ENCODE measurements at places on chromosomes 1 and 21.

DNA sequence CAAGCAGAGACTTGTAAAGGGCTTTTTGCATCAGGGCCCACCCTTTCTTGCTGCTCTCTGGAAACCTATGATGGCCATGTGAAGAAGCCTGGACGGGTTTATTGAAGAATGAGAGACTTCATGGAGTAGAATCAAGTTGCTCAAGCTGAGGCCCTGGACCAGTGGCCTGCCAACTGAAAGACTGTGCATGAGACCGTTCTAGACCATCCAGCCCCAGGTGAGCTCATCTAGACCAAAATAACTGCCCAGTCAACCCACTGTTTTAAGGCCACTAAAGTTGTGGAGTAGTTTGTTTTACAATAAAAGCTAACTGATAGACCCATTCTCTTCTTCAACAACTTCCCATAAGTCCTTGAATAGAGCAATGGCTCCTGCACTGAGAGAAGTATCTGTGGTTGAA, 11.8 kb upstream of the ENAH start:
- no peak for DNase-seq

GRCh38 chr1:63958556-63958955, 184.7 kb downstream of the ROR1 start:
- DNase-seq, result no peak

- DNase-seq, result no peak
Observed at GRCh38 chr1:30872033-30872947, 36.3 kb downstream of the SDC3 start.

GRCh38 chr1:185601189-185601588, 133.0 kb upstream of the HMCN1 start:
- no peak for DNase-seq

DNA sequence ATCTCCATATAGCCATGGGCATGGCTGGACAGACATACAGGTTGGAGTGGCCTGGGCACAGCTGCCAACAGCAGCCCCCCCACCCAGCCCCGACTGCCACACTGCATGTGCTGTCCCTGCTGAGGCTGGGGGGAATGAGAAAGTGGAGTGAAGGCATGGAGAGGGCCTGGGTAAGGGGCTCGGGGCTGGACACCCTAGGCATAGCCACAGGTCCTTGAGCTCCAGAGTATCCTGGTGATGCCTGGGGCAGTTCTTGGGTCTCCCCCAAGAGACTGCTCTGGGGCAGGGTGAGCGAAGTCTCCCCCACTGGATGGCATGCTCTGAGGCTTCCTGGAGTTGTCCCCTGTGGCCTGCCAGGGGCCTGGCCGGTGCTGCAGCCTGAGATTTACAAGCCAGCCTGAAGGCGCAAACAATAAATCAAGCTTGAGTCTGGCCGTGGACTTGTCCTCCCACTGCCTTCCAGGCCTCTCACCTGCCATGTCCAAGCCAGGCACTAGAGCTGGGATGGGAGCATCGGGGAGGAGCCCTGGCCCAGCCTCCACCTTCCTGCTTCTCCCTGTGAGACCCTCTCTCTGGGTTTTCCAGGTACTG, 53.6 kb downstream of the FOXO6 start:
- DNase-seq, result no peak

- DNase-seq, result no peak
Observed at GRCh38 chr1:227666286-227666685, 68.8 kb downstream of the JMJD4 start.

DNA sequence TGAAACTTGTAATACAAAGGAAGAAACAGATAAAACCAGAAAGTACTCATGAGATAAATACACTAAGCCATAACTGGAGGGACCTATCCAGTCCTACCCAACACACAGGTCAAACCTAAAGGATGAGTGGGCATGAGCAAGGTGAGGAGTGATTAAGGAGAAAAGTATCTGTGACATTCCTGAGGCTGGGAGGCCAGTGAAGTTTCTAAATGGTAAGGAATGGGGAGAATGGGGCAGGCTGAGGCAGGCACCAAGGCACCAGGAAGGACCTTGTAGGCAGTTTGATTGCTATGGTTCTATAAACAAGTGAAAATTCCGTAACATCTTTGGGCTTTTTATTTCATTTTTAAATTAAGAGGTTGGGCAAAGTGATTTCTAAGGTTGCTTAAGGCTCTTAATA, 10.4 kb downstream of the DDX59 start:
- no peak for DNase-seq

DNA sequence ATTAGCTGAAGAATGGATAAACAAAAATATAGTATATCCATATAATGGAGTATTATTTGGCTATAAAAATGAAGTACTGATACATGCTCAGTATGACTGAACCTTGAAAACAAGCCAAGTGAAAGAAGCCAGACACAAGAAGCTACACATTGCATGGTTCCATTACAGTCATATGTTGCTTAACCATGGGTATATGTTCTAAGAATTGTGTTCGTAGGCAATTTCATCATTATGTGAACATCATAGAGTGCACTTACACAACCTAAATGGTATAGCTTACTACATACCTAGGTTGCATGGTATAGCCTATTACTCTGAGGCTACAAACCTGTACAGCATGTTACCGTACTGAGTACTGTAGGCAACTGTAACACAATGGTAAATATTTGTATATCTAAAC, 28.6 kb upstream of the FCAMR start:
- DNase-seq, result no peak

DNA sequence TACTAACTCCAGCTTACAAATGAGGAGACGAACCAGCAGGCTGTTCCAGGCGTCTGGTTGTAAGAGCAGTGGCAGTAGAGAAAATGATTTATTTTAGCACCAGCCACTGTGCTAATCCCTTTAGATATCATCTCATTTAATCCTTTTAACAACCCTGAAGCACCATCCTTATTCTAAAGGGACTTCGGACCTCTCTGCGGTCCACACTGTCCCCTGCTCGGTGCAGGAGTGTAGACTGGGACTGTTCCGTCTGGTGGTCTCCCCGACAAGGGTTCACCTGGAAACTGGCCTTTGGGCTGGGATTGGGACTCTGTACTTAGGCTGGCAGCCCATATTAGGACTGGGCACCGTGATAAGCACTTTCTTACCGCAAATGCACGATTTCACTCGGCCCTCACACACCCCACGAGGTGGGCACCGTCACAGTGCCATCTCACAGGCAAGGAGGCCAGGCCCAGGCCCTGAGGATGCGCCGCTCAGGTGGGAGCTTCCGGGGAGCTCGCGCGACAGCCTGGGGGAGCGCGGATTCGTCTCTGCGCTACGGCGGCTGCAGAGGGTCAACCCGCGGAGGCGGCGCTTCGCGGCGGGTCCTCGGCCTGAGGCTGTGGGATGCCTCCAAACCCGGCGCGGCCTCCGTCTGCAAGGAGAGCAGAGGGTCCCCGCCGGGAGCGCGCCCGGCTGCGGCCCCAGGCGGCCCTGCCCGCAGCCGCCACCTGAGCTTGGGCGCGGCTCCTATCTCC, 45.2 kb downstream of the ATP1A1 start:
- DNase-seq, result peak; percentile 86

DNA sequence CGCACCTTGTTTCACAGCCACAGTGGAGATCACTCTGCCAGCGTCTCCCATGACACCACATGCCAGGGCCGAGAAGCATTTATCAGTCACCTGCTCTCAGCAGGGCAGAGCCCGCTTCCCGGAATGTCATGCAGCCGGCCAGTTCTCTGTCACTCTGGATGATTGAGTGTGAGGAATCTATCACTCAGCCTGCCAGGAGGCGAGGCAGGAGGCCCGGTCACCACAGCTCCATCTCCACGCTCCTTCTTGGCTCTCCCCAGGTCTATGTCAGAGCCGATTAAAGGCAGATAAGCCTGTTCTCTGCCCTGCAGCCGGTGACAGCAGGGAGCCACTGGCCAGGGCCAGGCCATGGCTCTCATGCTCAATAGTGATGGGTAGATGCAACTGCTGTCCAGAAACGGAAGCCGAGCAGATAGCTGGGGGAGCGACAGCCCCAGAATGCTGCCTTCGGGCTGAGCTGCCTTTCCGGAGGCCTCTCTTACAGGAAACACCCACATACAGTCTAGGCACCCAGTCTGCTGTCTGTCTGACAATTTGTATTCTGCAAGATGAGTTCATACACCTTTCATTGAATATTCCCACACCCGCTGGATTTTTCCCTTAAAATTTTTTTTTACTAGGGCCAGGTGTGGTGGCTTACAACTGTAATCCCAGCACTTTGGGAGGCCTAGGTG, 64.1 kb downstream of the ACTL8 start:
- DNase-seq, result no peak

DNA sequence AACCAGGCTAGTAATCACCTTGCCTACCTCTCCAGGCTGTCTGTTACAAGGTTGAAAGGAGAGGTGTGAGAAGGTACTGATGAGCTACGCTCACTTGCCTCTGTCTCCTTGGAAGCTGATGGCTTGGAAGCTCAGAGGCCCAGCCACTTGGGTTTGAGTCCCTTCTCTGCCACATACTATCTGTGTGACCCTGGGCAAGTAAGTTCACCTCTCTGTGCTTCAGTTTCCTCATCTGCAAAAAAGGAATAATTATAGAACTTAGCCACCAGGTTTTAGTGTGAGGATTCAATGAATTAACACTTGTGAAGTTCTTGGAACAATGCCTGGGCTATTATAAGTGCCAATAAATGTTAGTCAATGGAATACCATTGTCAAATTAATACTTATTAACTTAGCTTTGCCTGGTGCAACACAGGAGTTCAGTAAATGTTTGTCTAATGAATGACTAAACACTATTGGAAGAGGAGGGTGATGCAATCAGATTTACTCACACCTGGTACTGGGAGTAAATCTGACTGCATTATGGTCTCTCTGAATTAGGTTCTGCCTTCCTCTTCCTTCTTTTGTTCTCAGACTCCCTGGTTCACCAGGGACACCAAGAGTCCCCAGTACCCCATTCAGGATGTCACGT, 55.5 kb downstream of the TRABD2B start:
- DNase-seq, result no peak

GRCh38 chr21:43762303-43763128, 13.6 kb downstream of the CSTB start:
- no peak for DNase-seq

- no peak for DNase-seq
Observed at GRCh38 chr1:246609632-246610031, 43.4 kb downstream of the CNST start.

DNA sequence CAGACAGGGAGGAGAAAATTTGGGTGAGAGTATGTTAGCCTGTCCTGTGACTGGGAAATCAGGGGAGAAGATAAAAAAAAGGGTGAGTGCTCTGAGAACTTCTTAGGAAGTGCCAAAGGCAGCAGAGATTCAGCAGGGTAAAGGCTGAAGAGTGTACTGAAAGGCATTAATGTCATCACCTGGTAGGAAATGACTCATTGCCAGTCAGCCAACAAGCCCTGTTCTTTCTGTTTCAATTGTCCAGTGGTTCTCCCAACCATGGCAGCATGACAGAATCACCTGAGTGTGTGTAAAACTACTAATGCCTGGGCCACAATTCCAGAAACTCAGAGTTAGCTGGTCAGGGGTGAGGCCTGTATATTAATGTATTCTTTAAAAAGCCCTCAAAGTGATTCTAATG, 83.5 kb downstream of the INTS7 start:
- no peak for DNase-seq

DNA sequence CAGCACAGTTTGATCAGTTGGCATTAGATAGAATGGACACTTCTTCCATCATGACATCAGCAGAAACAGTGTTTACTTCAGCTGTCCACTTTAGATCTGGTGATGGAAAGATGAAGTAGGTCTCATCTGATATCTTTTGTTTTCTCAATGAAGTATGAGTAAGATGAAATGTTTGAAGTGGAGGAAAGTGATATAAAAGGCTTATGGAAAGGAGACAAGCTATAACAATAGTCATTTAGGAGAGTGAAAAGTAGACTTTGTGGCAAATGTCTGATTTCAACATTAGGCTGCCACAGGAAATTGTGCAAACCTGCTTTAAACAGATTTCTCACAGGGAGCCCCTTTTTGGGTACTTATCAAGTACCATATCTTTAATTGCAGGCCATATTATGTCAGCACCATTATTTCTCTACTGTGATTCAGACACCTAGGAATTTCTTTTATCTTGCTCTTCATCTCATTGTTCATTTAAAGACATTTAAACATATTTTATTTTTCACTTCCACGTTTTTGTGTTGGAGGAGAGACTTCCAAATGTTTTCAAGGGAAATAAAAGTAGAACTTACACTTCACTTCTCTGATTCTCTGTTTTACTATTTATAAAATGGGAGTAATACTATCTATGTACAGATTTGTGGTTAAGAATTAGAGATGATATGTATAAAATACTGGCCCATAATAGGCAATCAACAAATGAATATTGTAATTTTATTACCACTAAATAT, 18.1 kb downstream of the PDC start:
- no peak for DNase-seq

DNA sequence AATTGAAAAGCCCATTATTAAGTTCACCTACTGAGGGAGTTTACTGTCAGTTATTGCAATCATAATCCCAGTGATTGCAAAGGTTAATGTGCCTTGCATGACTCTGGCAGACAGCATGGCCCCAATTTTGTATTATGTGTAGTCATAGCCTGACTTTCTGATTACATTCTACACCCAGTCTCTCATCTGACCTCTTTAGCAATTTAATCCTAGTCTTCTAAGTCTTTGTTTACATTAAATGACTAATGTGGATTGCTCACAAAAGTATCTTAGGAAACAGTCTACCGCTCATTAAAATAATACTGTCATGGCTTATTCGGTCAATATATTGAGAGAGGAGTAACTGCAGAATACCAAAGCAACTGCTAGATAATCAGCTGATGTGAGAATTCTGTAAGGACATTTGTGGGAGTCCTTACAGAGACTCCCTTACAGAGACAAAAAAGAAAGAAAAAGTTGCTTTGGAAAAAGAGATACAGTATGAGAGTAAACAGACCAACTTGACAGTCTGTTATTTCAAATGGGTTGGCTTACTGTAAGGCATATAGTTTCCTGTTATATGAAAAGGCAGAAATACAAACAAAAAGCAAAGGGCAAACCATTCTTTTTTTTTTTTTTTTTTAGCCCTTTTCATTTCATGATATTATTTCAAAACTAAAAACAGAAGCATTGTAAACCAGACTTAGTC, 42.8 kb downstream of the SMG7 start:
- no peak for DNase-seq

- no peak for DNase-seq
Observed at GRCh38 chr1:31679676-31680230, 24.1 kb downstream of the COL16A1 start.

DNA sequence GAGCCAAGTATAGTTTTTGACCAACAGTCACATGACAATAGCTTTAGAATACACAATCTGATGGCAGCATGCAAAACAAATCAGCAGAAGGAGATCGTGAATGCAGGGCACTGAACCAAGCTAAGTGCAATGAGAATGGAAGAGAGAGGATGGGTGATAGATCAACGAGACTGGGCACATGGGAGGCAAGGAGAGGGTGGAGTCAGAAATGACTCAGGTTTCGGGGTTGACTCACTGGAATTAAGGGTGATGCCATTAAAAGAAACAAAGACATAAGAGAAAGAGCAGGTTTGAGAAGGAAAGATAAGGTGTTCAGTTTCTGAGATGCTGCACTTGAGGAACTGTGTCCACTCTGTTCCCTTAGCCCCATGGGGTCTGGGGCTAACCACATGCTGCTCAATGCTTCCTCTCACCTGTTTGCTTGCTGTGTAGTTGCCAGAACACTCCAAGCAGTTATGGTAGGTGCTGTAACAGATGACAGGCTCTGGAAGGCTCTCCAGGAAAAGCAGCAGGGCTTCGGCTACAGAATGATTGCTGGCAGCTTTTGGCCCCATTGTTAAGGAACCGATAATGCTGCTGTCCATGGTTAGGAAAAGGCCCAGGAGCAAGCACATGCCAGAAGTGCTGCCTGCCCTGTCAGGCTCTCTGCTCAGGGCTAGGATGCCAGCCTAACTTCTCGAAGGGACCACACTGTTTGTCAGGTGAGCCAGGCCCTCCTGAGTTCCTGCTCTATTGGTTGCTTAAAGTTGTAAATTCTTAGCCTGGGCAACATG, 6.1 kb upstream of the MTF1 start:
- no peak for DNase-seq

All from CD4-positive, alpha-beta T cell treated with Interleukin-6 at 100 ng/mL for 8 hours (primary cell).